Stimulated activated CD8-positive, alpha-beta memory T cell treated with anti-CD3 and anti-CD28 coated beads, Interleukin-2, amount 100 ng/mL, for 48 hours (primary cell): ENCODE measurements at places on chromosomes 16 and 17.

DNA sequence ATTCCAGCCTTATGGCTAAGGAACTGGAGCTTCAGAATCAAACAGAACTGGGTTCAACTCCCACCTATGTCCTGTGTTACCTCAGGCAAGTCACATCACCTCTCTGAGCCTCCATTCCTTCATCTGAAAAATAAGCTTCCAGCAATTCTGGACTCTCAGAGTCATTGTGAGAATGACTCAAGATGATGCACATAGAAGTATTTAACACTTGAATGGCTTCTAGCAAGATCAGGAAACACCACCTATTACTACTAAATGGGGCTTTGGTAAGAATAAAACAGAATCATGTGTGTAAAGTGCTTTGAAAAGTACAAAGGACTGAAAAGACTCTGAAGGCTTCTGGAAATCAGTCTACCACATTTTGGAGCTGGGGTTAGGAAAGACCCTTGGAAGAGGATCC is 30.8 kb upstream of the CALB2 start:
- no peak for DNase-seq

- no peak for DNase-seq
Observed at GRCh38 chr17:18994631-18995030, 9.9 kb downstream of the FAM83G start.

DNA sequence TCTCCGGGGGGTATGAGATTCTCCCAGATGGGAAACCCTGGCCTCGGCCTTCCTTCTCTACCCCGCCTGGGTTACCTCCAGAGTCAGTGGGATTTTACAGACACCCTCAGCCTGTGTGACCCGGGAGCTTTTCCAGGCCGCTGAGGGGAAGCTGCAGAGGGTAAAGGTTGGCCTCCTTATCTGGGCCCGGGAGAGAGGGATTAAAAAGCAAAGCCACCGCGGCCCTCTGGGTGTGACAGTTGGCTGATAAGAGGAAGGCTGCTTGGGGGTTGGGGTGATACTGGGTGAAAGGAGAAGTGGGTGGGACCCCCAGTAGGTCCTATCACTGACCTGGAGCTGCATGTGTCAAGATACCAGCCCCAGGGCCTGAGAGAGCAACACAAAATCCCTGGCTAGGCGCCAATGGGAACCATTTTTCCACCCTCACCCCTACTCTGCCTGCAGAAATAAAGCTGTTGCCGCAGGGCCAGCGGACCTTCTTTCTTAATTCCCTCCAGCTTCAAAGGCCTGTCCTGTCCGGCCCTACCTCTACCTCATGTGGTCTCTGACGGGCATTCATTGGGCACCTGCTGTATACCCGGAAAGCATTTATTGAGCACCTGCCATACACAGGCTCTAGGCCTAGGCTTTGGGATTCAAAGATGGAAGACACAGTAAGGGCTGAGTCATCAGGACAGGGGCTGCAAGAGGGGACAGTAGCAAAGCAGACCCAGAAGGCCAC is 77.6 kb upstream of the GSE1 start:
- no peak for DNase-seq

DNA sequence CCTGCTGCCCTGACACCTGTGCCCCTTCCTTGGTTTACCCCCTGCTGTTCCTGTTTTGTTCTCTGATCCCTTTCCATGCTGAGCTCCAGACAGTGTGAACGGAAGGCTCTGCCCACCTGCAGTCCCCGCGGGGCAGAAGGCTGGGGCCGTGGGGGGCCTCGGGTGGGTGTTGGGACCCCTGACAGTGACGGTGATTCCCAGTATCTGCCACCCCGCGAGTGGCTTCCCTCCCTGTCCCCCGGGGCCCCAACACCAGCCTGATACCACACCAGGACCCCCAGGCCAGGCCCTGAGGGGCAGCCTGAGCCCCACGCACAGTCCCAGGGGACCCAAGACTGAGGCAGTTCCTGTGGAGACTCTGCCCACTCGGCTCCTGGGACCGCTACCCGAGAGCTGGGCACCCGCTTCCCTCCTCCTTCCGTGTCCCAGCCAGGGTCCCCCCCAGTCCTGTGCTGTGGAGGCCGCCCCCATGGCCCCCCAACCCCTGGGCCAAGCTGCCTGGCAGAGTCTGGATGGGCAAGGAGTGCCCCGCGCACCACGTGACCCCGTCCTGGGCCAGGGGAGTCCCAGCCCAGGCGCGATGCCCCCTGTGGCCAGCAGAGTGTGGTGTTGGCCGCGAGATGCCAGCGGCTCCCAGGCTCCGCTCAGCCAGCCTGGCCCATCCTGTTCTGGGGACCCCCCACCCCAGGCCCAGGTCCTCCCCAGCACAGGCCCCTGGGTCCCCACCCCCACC is 10.0 kb upstream of the C1QTNF8 start:
- peak; percentile 38 for DNase-seq

DNA sequence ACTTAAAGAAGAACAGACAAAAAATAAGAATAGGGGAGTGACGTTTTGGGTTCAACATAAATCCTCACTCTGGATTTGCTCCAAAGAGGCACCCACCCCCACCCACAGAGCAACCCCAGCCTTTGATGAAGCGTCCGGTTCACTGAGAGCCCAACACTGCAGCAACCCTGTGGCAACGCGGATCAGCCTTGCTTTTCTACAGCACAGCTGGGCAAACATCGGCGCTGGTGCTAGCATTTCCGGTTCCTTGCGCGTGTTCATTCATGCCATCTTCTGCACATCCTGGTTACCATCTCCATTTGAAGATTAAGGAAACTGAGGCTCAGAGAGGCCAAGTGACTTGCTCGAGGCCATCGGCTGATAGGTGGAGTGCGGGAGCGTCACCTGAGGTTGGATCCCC is 8.7 kb upstream of the GINS2 start:
- no peak for DNase-seq

- DNase-seq = no peak
Observed at GRCh38 chr17:81020443-81020766, 14.5 kb upstream of the BAIAP2 start.

GRCh38 chr17:37292429-37293139 is 83.2 kb upstream of the C17orf78 start:
- DNase-seq = no peak

DNA sequence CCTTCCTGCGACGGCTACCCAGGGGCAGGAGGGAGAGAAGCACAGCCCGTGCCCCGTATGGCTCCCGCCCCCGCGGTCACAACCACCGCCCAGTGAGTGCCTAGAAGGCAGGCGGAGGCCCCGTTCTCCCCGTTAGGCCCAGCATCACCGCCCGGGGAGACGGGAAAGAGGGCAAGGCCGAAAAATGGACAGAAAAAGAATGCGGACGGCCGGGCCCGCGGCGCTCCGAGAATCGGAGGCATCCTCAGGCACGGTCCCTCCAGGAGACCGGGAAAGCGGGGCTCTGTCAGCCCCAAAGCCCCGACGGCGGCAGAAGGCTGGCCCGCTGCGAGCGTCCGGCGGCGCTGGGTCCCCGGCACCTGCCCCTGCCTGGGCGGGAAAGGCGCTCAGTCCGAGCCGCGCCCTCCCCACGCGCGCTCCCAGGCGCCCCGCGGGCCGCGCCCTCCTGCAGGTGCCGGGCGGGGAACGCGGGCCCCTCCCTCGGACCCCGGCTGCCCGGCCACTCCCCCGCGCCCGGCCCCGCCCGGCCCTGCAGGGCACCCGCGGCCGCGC is 407 bp downstream of the MCRIP1 start:
- peak; percentile 25 for DNase-seq

DNA sequence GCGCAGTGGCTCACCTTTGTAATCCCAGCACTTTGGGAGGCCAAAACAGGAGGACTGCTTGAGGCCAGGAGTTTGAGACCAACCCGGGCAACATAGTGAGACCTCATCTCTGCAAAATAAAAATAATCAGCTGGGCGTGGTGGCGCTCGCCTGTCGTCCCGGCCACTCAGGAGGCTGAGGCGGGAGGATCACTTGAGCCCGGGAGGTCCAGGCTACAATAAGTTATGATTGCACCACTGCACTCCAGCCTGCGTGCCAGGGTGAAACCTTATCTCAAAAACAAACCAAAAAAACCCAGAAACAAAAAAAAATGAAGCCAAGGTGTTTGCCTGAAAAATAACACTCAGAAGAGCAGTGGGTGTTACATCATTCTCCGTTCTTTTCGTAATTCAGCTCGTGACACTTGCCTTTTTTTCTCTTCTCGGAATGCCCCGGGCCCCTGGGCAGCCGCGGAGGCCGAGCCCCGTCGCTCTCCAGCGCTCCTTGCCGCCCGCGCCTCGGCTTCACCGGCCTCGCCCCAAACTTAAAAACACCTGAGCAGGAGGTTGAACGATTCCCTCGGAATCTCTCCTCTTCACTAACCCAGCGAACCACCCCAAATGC is 17.0 kb downstream of the PRCD start:
- DNase-seq = no peak
